ENCODE measurements at places on chromosomes 1 and 21. TPM values are rescaled to one million over a fixed set of nuclear protein-coding genes. Genes with fewer than 3 reads are reported as not detected.

HMGCS2 gene
- total RNA-seq: not detected

C8B gene
- total RNA-seq: not detected

HPCA gene
- not detected for total RNA-seq

AZIN2 gene
- total RNA-seq: 0.16 TPM

EDARADD gene
- total RNA-seq: not detected
